ENCODE measurements at places on chromosomes 13 and 19.

DNA sequence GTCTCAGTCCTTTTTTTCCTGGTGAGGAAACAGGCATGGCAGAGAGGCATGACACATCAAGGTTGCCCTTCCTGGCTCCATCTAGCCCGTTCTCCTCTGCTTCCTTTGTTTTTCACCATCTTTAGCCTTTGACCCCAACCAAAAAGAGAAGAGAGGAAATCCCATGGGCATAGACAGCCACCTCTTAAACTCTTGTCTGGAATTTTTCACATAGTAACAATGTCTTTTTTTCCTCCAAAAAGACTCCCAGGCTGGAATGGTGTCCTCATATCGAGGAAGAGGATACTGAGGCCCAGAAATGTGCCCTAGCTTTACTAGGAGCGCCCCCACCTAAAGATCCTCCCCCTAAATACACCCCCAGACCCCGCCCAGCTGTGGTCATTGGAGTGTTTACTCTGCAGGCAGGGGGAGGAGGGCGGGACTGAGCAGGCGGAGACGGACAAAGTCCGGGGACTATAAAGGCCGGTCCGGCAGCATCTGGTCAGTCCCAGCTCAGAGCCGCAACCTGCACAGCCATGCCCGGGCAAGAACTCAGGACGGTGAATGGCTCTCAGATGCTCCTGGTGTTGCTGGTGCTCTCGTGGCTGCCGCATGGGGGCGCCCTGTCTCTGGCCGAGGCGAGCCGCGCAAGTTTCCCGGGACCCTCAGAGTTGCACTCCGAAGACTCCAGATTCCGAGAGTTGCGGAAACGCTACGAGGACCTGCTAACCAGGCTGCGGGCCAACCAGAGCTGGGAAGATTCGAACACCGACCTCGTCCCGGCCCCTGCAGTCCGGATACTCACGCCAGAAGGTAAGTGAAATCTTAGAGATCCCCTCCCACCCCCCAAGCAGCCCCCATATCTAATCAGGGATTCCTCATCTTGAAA is at the start of gene GDF15:
TSS of gene GDF15 (plus strand) at position 484 of the 868 bp plus-strand sequence. CDS start at position 516, 32 bp downstream.
- DNase-seq, result no peak

GRCh38 chr13:74726206-74726605 is 592.0 kb upstream of the KLF12 start:
- no peak for DNase-seq

GRCh38 chr19:41447732-41448332 is 4.9 kb downstream of the ERICH4 start:
- no peak for DNase-seq

GRCh38 chr19:1173159-1173844 is 766 bp downstream of the SBNO2 start:
- DNase-seq, result no peak

- no peak for DNase-seq
These were observed 221.8 kb downstream of the OLFM4 start for GRCh38 chr13:53250272-53250875.

DNA sequence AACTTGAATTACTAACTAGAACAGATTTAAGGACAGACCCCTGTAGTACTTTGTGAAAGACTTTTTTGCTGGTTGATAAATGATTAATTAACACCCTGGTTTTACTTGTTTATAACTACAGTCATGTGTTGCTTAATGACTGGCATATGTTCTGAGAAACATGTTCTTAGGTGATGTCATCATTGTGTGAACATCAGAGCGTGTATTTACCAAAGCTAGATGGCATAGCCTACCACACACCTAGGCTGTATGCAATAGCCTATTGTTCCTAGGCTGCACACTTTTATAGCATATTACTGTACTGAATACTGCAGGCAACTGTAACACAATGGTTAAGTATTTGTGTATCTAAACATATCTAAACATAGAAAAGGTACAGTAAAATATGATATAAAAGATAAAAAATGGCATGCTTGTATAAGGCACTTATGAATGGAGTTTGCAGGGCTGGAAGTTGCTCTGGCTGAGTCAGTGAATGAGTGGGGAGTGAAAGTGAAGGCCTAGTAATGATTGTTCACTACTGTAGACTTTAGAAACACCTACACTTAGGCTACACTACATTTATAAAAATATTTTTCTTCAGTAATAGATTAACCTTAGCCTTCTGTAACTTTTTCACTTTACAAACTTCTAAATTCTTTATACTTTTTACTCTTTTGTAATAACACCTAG is 260.3 kb downstream of the KCNRG start:
- no peak for DNase-seq

DNA sequence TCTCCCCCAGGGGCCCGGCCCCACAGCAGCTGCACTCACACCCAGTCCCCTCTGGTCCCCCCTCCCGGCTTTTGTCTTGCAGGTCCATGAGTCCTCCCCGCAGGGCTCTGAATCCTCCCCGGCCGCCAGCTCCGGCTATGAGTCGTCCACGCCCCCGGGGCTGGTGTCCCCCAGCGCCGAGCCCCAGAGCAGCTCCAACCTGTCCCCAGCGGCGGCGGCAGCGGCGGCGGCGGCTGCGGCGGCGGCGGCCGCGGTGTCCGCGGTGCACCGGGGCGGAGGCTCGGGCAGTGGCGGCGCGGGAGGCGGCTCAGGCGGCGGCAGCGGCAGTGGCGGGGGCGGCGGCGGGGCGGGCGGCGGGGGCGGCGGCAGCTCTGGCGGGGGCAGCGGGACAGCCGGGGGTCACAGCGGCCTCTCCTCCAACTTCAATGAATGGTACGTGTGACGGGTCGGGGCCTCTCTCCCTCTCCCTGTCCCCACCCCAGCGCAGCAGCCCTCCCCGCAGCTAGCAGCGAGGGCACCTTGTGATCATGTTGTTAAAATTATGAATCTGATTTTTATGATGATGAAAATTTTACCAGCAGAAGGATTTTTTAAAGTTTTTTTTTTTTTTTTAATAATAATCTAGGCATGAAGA is 3.8 kb downstream of the ZIC2 start:
- no peak for DNase-seq

DNA sequence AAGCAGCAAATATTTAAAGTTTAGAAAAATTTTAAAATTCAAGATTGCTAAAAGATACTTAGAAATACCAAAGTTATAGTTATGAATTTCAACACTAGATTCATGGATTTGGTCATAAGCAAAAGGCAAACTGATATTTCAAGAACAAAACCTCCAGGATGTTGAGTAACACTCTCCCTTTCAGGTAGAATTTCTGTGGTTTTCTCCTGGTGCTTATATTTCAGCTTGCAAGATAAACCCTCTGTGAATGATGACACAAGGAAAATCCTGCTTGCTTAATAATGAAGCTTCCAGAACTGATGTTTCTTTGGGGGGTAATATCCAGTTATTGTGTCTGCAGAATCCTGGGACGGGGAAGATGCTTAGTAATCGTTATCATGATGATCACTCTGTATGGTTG is 320.3 kb upstream of the EDNRB start:
- DNase-seq, result no peak

DNA sequence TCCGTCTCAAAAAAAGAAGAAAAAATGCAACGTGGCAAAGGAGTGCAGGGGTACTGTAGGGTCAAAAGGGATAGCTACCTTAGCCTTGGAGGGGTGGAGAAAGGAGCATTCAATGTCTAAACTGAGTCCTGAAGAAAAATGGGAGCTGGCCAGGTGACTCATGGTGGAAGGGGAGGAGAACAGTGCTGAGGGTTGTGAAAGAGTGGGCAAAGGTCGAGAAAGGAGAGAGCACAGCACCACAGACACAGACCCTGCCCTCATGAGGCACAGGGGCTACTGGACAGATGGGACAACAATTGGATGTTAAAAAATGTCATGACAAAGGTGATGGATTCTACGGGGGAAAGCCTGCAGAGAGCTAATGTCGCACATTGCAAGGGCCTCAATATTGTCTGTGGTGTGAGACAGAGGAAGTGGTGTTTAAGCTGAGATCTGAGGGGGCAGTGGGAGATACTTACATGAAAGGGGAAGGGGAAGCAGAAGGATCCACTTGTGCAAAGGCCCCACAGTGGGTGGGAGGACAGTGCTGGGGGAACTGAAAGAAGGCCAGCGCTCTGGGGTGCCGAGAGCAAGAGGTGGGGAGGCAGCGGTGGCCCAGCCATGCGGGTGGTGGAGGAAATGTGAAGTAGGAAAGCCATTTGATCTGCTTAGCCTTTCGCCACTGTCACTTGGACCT is 42.9 kb upstream of the URAD start:
- no peak for DNase-seq

DNA sequence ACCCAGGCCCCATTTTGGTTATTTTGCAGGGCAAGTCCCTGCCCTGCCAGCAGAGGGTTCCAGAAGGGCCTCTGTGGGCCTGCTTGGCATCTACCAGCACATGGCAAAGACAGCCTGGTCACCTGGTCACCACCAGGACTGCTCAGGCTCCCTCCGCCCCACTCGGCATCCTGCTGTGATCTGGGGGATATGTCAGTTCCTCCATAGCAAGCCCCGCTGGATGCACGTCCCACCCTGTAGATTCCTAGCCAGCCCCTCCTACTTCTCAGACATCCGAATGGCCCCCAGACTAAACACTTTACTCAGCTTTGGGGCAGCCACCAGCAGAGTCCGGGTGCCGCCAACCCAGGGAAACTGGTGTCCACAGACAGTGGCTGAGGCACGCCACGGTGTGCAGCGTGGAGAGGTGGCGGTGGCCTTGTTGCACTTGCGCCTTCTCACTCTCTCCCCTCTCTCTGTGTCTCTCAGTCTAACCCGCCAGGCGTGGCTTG is 31.8 kb upstream of the USE1 start:
- DNase-seq, result no peak

- no peak for DNase-seq
These were observed 7.2 kb downstream of the UHRF1 start for GRCh38 chr19:4916292-4917082.

DNA sequence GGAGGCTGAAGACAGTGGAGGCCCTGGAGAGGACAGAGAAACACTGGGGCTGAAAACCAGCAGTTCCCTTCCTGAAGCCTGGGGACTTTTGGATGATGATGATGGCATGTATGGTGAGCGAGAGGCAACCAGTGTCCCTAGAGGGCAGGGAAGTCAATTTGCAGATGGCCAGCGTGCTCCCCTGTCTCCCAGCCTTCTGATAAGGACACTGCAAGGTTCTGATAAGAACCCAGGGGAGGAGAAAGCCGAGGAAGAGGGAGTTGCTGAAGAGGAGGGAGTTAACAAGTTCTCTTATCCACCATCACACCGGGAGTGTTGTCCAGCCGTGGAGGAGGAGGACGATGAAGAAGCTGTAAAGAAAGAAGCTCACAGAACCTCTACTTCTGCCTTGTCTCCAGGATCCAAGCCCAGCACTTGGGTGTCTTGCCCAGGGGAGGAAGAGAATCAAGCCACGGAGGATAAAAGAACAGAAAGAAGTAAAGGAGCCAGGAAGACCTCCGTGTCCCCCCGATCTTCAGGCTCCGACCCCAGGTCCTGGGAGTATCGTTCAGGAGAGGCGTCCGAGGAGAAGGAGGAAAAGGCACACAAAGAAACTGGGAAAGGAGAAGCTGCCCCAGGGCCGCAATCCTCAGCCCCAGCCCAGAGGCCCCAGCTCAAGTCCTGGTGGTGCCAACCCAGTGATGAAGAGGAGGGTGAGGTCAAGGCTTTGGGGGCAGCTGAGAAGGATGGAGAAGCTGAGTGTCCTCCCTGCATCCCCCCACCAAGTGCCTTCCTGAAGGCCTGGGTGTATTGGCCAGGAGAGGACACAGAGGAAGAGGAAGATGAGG is 1.5 kb downstream of the PPP1R15A start:
- no peak for DNase-seq

- no peak for DNase-seq
These were observed 33.8 kb upstream of the SGCG start for GRCh38 chr13:23146811-23147625.

DNA sequence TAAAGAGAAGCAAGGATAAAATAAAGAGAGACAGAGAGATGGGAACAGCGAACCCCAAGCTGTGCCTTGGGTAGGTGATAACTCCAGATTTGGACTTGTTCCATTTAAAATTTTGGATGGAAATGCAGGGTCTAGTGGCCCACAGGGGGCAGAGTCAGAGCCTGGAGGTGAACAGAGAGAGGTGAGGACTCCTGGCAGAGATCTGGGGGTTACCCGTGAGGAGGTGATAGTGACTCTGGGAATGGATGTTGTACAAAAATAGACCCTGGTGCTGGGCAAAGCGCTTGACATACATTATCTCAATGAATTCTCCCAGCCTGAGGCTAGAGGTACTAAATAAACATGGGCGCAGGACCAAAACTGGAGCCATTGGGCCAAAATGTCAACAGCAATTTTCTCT is 14.3 kb upstream of the DHRS12 start:
- DNase-seq, result no peak

- no peak for DNase-seq
These were observed 12.4 kb upstream of the ZNF486 start for GRCh38 chr19:20154636-20155035.

DNA sequence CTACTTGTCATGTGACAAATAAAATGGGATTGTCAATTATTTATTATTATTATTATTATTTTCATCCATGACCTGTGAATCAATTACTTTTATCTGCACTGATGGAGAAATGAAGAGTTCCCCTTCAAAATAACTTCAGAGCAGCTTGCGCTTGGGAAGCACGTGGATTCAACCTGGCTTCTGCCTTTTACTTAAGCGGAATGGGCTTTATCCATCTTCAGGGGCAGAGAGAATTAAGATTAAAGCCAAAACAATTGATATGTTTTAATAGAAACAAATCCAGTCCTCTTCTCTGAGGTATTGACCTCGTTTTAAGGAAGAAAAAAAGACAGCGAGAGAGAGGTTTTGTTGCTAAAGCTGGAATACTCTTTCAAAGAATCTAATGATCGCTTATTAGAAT is 876 bp downstream of the SACS start:
- no peak for DNase-seq

DNA sequence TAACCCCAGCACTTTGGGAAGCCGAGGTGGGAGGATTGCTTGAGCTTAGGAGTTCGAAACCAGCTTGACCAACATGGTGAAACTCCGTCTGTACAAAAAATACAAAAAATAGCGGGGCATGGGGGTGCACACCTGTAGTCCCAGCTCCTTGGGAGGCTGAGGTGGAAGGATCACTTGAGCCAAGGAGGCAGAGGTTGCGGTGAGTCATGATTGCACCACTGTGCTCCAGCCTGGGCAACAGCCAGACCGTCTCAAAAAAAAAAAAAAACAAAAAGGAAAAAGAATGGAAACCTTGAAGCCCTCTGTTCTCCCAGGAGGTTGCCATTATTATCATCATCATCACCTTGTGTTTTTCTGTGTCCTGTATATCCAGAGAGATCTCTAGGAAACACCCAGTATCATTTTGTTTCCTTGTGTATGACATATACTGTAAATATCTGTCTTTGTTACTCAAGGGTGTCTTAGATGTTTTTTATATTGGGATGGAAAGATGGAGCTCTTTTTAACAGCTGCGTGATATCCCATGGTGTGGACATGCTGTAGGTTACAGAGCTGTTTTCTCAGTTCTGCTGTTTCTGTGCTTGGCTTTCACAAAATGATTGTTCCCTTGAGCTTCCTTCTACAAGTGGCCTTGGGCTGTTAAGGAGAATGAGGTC is 11.8 kb downstream of the CHAF1A start:
- DNase-seq, result no peak
